ENCODE measurements at places on chromosomes 6 and 20. TPM values are rescaled to one million over a fixed set of nuclear protein-coding genes. Genes with fewer than 3 reads are reported as not detected.

GRCh38 chr20:31723069-31723318 is 326 bp upstream of the BCL2L1 start:
- DNase-seq = no peak

GRCh38 chr6:107629548-107630129 is 139.7 kb downstream of the SOBP start:
- DNase-seq = no peak

Gene CLIC5
- 6.4 TPM for total RNA-seq

- peak; percentile 59 for DNase-seq
These were observed 51.6 kb upstream of the FAM83D start for GRCh38 chr20:38874460-38875174.

Gene FRK
- total RNA-seq = 0.04 TPM

DNA sequence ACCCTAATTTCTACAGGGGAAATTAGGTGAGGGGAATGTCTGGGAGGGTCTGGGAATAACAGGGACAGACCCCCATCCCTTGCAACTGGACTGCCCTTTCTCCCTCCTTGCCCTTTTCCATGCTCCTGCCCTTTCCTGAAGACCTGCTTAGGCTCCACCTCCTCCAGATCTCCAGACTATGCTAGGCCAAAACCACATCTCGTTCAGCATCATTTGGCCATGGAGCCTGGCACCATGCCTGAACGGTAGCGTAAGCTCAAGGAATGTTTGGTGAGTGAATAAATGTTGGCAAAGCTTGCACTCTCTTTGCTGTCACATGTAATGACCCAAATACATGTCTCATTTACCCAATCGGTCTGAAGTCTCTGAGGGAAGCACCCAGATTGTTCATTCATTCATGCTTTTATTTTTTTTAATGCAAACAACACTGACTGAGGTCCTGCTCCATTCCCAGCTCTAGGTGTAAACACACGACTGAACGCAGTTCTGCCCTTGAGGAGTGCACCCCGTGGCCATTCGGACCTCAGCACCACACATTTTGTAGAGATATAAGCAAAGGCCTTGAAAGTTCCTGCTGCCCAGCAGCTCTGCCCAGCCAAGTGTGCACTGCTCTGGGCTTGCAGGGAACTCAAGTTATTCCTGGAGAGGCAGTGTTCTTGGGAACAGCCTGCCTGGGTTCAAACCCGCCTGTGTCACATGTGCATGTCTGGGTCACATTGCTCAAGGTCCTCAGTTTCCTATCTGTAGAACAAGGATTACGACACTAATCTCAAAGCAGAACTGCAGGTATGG is 1.1 kb upstream of the GRM4 start:
- DNase-seq = no peak

DNA sequence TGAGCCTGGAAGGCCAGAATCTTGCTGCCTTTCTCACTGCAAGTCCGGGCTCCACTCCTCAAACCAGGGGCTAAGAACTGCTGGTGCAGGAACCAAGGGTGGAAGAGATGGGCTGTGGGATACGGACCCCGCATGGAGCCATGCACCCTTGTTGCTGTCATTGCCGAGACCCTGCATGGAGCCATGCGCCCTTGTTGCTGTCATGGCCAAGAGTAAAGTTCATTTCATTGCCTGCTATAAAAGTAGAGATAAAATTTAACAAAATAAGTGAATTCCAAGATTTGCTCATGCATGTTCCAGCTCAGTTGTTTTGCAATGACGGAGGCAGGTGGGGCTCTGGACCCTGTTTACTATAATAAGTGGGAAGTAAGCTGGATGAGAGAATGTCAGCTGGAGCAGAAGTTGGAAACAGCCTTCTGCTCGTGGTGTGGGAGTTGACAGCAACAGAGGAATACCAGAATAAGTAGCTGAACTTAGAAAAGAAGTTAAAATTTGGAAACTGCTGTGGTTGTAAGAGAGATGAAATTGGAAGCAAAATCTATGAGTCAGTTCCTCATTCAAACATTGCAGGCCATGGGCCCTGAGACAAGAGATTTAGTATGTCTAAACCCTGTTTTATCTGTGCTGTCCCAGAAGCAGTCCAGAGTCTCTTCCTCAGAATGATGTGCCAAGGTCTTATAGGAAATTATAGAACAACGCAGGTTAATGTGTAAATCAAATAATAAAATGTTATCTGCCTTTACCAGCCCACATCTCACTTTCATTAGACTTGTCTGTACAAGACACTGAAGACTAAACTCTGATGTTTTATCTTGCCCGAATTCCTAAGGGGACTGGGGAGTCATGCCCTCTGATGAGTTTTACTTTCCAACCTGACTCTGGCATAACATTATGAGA is 15.8 kb upstream of the THBS2 start:
- no peak for DNase-seq

Gene MEP1A
- not detected for total RNA-seq

GRCh38 chr6:21284166-21284565 is 309.4 kb upstream of the SOX4 start:
- DNase-seq = no peak

Gene ENPP1
- total RNA-seq = 2.2 TPM

Gene SLC39A7
- 63.6 TPM for total RNA-seq

GRCh38 chr6:11272491-11273192 is 40.2 kb upstream of the NEDD9 start:
- DNase-seq = no peak

Gene RNF217
- total RNA-seq = 0.13 TPM

Gene LINC00237
- total RNA-seq = not detected

Gene ETV7
- total RNA-seq = 0.61 TPM

DNA sequence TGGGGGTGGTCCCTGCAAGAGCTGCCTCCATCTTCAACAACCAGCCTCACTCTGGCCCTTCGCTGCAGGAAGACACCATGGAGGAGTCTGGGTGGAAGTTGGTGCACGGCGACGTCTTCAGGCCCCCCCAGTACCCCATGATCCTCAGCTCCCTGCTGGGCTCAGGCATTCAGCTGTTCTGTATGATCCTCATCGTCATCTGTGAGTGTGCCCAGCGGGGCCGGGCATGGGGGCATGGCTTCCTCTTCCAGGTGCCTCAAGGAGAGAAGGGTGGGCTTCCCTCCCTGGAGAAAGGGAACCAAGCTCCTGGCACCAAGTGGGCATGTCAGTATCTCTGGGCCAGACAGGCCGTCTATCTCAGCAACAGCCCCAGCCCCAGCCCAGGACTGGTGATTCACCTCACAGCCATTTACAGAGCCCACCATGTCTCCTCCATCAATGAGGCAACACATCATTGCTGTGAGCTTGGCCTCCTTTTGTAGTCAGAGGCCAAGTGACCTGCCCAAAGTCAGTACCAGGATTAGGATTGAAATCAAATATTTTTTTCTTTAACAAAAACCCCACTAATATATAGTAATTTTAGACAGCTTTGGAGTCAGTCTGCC is 40.2 kb downstream of the TM9SF4 start:
- no peak for DNase-seq

DNA sequence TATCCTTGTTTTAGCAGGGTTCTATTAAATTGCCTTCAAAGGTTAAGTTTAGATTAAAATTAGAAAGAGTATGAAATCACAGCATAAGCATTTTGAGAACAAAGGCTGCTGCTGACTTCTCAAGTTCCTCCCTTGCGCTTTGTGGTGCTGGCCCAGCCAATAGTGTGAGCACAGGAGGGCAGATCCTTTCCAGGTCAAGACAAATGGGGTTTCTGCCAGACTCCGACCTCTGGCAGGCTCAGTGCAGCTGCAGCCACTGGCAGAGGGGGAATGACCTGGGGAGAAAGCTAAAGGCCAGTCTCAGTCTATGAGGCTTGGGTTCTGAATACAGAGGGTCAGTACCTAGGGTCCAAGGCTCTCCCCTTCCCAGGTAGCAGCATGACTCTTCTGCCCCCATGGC is 27.0 kb downstream of the CLIC5 start:
- no peak for DNase-seq

GRCh38 chr6:43801495-43802181 is 31.6 kb downstream of the VEGFA start:
- DNase-seq = no peak

- no peak for DNase-seq
These were observed 72.0 kb downstream of the TIAM2 start for GRCh38 chr6:155066921-155067680.

GRCh38 chr20:722822-723644 is 45.3 kb downstream of the SLC52A3 start:
- no peak for DNase-seq

GRCh38 chr20:2812189-2812588 is 2.6 kb upstream of the C20orf141 start:
- DNase-seq = no peak

DNA sequence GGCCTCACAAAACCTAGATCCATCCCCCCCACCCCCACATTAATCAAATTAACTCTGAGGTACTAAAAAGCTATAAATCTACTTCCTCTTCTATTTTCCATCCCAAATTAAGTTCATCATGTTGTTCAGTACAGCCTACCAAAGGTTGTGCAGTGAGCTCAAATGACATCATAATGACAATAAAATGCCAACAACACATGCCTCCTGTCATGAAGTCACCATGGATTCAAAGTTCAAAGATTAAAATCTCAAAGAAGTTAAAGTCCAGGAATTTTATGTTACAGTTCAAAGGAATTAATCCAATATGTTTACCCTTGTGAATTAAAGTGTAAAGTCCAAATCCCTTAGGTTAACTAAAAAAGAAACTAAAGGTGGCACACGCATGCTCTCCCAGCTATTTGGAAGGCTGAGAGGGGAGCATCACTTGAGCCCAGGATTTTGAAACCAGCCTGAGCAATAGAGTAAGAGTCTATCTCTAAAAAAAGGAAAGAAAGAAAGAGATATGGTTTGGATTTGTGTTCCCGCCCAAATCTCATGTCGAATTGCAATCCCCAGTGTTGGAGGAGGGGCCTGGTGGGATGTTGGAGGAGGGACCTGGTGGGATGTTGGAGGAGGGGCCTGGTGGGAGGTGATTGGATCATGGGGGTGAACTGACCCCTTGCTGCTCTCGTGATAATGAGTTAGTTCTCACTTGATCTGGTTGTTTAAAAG is 25.7 kb upstream of the SIRT5 start:
- DNase-seq = no peak

Gene DAAM2
- not detected for total RNA-seq

Gene ECT2L
- not detected for total RNA-seq

DNA sequence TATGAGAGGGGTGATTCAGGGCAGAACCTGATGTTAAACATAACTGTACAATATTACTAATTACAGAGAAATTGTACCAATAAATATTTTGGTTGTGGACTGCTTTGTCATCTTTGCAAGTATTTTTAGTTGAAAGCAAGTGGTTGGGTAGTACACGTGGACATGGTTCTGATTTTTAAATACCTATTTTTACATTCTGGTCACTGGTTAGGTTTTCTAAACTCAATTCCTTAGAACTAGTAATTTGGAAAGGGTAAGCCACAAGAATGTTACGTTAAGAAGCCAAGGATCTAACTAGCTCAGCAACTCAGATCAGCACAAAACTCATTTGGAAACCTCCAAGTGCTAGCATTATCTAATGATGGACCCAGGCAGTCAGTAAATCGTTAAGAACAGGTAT is 2.7 kb downstream of the EPB41L2 start:
- DNase-seq = no peak

Gene C6orf58
- not detected for total RNA-seq

DNA sequence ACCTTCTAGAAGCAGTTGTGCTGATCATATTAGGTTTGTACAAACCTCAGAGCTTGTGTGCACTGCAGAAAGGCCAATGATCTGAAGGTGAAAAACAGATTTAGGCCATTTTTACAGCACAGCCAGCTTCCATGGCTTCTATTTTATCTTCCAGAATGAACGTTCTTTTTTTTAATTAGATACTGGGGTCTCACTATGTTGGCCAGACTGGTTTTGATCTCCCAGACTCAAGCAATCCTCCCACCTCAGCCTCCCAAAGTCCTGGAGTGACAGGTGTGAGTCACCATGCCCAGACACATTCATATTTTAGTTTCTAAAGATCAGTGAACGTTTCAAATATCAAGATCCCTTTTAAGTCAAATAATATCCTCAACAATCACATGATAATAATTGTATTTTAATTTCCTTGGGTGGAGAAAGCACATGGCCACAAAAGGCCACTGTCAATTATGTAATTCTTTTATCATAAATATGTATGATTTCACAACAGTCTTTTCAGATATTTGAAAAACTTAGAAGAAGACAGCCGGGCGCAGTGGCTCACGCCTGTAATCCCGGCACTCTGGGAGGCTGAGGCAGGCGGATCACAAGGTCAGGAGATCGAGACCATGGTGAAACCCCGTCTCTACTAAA is 326.7 kb upstream of the JARID2 start:
- no peak for DNase-seq

DNA sequence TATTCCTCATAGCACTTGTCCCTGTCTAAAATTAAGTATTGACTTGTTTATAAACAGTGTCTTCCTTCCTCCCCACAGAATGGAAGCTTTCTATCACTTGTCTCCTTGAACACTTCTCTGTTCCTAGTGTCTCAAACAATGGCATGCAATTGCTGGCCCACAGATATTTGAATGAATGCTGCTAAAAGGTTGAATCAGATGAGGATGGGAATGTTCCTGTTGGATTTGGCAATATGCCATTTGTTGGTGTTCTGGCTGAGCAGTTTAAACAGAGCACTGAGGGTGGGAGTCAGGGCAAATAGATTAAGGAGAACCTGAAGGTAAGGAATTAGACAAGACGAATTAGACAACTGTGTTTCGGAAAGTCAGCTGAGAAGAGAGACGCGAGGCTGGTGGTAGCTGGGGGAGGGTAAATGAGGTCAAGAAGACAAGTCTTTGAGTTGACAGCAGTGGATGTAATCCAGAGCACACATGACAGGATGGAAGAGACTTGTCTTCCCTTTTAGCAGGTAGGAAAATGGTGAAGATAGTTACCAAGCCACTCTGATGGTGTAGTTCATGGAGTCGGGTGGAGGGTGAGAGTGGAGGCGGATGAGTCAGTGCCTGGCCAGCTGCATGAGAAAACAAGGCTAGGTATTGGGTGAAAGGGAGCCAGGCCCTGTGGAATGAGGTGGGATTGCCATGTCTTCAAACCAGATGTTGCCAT is 58.3 kb upstream of the GNRH2 start:
- DNase-seq = no peak

DNA sequence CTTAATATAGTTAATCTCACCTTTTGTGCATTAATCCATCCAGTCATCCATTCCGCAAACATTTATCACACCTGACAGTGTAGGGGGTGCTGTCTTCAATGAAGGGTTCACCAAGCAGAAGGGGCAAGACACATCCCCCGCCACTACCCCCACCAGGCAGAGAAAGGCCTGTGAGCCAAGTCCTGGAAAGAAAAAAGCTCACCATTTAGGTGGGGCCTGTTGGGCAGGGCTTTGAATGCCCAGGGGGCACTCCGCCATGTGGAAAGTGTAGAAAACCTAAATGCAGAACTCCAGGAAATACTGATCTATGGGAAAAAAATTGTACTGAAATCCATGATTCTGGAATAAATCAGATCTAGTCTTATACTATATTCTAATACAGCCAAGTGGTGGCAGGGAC is 4.8 kb upstream of the STX16 start:
- DNase-seq = no peak

GRCh38 chr20:56453352-56453751 is 15.1 kb upstream of the RTF2 start:
- DNase-seq = no peak

Gene TRIM40
- not detected for total RNA-seq

Gene CNBD2
- 5.4 TPM for total RNA-seq

All from CD8-positive, alpha-beta memory T cell (primary cell).